ENCODE measurements at places on chromosomes 3 and 15.

DNA sequence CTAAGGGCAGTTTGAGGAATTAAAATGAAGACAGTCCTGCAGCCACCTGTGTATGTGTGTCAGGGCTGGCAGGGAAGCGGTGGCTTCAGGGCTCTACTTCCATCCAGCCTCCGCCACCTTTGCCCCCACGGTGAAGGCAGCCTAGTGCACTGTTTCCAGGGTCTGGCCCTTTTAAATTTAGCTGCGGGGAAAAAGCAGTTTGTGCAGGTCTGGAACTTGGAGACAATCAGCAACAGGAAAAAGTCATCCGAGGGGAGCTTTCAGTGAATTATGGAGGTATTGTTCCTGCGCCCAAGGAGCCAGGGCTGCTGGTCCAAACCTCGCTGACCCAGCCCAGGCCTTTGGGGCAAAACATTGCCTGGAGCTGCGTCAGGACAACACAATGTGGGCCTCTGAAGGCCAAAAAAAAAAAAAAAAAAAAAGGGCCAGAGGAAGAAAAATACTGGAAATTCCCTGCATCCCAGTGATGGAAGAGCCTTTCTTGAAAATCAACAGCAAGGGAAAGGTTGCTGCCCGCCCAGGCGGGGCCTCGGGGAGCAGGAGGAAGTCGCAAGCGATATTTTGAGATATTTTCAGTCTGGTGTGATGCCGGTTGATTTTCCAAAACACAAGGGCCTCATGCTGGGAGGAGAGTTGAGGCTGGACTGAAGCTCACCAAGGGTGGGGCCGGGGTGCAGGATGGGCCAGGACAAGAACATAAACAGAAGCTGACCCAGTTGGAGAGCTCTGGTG, 25.5 kb upstream of the FGD5 start:
- DNase-seq, result no peak

- peak; percentile 64 for DNase-seq
Measured at GRCh38 chr3:53464424-53464823, 30.0 kb upstream of the CACNA1D start.

GRCh38 chr3:157064402-157064801, 95.5 kb downstream of the CCNL1 start:
- no peak for DNase-seq

DNA sequence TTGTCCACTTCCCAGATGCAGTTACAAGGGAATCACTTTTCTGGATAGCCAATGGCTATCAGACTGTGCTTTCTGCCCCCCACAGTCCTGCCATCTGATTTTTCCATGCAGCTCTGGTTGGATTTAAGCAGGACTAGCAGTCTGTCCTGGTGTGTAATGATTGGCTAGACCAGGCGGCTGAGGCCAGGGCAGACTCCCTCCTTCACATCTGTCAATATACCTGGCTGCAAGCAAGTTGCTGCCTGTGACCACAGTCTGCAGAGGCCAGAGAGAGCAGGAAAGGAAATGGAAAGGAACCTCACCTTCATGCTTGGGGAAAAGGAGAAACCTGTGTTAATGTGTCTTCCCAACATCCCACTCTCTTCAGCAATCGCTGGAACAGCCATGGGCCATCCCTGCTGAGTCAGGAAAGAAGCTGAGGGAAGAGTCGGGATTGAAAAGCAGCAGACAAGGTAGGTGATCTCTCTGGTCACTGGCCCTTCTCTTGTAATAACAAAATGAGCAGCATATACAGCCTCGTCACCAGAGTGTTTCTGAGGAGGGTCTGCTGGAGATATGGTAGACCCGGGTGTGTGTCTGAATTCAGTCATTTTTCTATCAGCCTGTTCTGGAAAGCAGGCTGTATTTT, 126.7 kb upstream of the PHLDB2 start:
- no peak for DNase-seq

- DNase-seq, result no peak
Measured at GRCh38 chr15:71114066-71114680, 1.1 kb upstream of the THSD4 start.

GRCh38 chr3:188575501-188575900, 421.5 kb downstream of the LPP start:
- no peak for DNase-seq

GRCh38 chr15:74727727-74728126, 2.4 kb upstream of the CYP1A1 start:
- DNase-seq, result no peak

DNA sequence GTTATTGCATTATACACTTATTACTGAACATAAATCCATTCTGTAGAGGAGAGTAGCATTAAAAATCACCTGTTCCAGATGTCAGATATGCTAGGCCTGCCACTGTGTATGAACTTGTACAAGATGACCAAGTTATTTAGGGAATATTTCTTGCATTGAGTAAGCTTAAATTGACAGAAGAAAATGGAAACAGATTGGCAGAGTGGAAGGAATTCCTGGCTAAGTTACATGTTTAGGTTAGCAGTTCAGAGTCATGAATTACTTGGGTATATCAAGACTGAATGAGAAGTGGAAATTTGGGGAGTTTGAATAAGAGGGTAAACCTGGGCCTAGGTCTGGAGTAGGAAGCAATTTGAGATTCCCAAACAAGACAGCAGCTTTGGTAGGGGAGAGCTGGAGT, 44.6 kb downstream of the ARHGAP31 start:
- peak; percentile 44 for DNase-seq

All from astrocyte of the hippocampus (primary cell).